ENCODE measurements at places on chromosomes 11 and 22.

- ATAC-seq: no peak
These were observed 114.2 kb upstream of the TP53AIP1 start for GRCh38 chr11:129056916-129057315.

DNA sequence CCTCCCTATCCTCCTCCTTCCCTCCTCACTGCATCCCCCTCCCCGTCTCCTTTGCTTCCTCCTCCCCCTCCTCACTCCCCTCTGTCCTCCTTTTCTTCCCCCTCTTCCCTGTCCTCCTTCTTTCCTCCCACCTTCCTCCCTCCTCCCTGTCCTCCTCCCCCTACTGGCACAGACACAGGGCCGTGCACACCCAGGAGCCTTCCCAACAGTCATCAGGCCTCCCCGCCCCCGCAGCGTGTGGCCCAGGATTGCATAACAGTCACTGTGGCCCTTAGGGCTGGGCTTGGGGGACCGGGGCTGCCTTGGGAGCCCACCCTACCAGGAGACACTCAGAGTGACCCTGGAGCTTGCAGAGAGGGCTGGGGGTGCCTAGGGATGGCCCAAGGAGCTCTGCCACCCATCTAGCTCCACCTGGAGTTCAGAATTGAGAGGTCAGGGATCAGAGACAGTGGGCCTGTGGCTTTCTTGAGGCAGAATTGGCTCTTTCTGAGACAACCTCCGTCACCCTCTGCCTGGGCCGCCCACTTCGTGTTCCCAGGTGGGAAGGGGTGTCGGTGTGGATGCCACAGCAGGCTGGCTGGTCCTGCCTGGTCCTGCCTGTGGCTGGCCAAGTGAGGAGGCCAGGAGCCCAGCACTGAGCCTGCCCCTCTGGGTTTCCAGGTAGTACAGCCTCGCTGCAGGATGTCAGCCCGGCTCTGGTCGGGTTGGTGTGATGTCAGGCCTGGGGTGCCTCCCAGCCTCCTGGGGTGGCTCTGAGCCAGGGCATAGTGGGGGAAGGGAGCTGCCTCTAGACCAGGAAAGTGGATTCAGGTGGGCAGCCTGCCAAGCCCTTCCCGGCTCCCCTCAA lies 1.6 kb downstream of the SPI1 start:
- no peak for ATAC-seq

- peak; percentile 92 for ATAC-seq
These were observed 6.4 kb downstream of the SNU13 start for GRCh38 chr22:41682033-41682807.

DNA sequence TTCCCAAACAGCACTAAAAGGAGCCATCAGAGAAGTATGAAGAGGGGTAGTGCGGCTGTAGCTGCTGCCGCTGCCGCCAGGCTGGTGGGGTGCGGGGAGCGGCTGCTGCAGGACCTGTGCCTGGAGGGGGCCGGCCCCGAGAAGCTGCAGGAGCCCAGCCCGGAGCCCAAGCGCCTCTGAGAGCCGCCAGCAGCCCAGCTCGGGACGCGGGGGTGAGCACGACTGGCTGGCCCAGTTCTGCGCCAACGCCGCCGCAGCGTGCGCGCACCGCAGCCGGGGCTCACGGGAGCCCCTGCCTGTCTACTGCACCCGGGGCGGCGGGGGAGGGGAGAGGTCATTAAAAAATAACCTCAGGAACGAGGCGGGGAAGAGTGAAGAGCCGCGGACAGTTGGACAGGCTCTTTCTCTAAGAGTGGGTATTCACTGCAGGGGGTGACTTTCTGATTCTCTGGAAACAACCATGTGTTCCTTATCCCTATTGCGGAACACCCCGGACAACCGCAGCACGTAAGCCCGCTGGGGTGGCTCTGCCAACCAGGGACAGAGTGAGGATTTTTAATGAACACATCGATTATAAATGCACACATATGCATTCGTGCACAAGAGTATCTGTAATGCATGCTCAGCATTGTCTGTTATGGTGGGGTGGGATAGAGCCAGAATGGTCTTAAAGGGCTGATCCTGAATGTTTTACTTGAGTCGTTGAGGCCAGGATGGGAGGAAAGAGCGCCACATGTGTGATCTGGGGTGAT lies 453 bp downstream of the GAS2 start:
- no peak for ATAC-seq

DNA sequence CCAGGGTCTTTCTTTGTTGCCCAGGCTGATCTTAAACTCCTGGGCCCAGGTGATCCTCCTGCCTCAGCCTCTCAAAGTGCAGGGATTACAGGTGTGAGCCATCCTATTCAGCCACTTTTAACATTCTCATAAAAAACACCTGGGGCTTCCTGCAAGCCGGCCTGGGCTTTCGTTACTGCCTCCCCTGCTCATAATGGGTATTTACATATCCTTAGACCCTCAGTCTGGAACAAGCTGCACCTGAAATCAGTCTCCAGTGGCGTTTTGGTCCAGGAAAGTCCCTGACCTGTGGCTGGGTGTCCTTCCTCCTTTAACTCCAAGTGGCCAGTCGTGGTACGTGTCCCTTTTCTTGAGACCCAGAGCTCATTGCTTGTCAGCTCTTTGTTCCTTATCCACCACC lies 320.7 kb downstream of the TMEM135 start:
- ATAC-seq: no peak

GRCh38 chr11:45610627-45611026 lies 54.8 kb downstream of the CHST1 start:
- no peak for ATAC-seq

GRCh38 chr22:41975299-41976069 lies 6.2 kb downstream of the SEPTIN3 start:
- no peak for ATAC-seq

GRCh38 chr11:73085189-73085875 lies 56.8 kb downstream of the FCHSD2 start:
- no peak for ATAC-seq

- ATAC-seq: no peak
These were observed 22.8 kb upstream of the GUCY1A2 start for GRCh38 chr11:107041088-107041444.
